ENCODE measurements at places on chromosomes 5 and 9.

GRCh38 chr5:2220741-2221140, 338.0 kb upstream of the IRX4 start:
- no peak for DNase-seq

- peak; percentile 80 for DNase-seq
Observed at GRCh38 chr5:142549834-142550233, 136.1 kb downstream of the FGF1 start.

GRCh38 chr5:77824981-77825380, 48.8 kb upstream of the TBCA start:
- no peak for DNase-seq

GRCh38 chr5:113808956-113809355, 295.5 kb downstream of the YTHDC2 start:
- no peak for DNase-seq

DNA sequence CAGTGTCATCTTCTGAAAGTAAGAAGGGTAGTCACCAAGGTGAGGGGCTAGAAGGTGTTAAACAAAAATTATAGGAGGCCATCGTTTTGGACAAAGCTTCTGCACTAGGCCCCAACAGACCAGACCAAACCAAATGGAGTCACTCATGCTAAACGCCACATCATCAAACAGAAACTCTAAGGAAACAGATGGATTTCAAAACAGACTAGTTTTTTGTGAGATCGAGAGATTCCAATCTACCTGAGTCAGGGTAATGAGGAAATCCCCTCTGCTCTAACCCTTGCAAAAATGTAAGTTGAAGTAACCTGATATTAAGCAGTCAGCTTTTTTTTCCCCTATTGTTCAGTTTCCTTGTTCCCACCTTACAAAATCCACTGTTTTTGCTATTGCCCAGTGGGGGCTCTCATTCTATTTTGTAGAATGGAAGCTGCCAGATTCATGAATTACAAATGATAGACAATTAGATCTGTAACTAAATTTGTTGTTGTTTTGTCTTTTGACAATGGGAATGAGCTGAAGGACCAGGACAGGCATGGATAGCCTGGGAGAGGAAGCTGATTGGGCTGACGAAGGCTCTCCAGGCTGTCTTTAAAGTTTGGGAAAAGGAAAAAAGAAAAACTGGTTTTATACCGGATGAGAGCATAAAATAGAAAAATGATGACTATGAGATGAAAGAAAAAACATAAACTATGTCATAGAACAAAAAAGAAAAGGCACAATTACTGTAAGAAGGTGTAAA, 94.7 kb upstream of the ADAMTSL1 start:
- peak; percentile 58 for DNase-seq

DNA sequence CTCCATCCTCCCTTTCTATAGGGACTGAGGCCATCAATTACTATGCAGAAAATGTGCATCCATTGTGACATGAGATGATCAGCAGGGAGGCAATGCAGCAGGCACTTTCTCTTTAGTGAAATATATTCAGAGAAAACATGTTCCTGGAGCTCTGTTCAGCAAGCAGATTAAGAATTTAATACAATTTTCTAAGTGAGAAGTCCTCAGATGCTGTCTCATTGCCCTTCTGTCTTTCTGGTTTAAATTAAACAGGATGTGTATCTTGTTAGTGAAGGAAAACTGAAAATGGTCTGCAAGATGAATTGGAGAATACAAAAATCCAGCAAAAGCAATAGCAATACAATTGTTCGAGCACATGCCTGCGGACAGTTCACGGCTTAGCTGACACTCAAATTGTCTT, 445.8 kb upstream of the RIOK2 start:
- DNase-seq: no peak

GRCh38 chr5:72177538-72177937, 70.3 kb downstream of the MAP1B start:
- no peak for DNase-seq

DNA sequence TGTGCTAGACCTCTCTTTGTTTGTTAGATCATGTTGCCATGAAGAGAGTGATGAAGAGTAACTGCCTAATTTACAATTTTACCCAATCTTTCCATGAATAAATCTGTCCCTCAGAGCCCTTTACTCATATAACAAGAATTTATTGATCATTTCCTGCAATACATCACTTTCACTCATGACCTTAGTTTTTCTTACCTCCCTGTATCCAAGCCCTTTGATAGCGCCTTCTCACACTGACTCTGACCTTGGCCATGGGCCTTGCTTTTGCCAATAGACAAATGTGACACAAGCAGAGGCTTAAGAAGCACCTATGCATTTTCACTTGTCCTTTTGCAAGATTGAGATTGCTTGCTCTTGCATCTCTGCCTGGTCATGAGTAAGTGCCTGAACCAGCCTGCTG, 288.1 kb downstream of the NNT start:
- no peak for DNase-seq

- DNase-seq: peak; percentile 50
Observed at GRCh38 chr5:74866596-74867162, 492 bp upstream of the FAM169A start.

All from trophoblast cell (in vitro differentiated cells and primary cell).